ENCODE measurements at places on chromosomes 5 and 9. TPM values are rescaled to one million over a fixed set of nuclear protein-coding genes. Genes with fewer than 3 reads are reported as not detected.

ADAMTSL1 gene
- total RNA-seq, result 10.0 TPM

RASA1 gene
- 26.7 TPM for total RNA-seq

NUTM2F gene
- total RNA-seq, result not detected

CETN3 gene
- 6.9 TPM for total RNA-seq

DBN1 gene
- total RNA-seq, result 139 TPM

CD274 gene
- total RNA-seq, result 5.1 TPM

PCDHGB6 gene
- 2.1 TPM for total RNA-seq

GPR151 gene
- not detected for total RNA-seq

SPINK6 gene
- total RNA-seq, result not detected

OR1N1 gene
- not detected for total RNA-seq

SLC6A18 gene
- total RNA-seq, result not detected
